Activated CD4-positive, alpha-beta T cell treated with anti-CD3 and anti-CD28 coated beads for 24 hours (primary cell): ENCODE measurements at places on chromosomes 2 and 18.
A peak's percentile ranks its signal among the peaks of the same experiment; 100 is the strongest.

GRCh38 chr2:10720306-10720705, 1.1 kb upstream of the ATP6V1C2 start:
- DNase-seq, result no peak

GRCh38 chr2:234994438-234995321, 42.9 kb downstream of the SH3BP4 start:
- DNase-seq, result no peak

DNA sequence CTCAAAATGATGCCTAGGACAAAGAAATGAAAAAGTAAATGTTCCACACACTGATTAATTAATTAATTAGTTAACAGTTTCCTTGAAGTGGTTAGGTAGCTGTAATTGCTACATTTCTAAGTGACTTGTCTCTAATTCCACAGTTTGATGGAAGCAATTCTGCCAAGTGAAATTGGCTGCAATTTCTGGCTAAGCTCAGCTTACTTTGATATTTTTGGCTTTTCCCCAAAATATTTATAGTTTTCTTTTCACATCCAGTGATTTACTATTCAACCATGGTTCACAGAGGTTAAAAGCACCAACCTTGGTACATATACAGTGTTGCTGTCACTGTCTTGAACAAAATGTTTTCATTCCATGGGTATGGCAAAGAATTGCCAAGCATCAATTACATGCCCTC, 459.5 kb upstream of the CDH20 start:
- DNase-seq, result no peak

DNA sequence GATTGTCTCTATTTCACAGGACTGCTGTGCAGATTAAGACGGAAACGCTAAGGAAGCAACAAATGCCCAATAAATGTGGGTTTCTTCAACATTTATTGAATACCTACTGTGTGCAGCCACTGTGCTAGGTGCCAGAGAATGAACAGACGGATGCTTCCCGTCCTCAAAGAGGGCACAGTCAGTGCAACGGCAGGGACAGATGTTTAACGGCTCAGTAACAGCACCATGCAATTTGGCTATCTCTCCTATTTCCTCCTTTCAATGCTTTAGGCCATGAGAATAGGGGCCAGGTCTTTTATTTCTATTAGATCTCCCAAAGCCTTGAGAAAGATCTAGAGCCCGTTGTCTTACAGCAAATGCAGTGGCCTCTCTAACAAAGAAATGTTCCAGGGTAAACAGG, 7.2 kb downstream of the EDAR start:
- DNase-seq, result no peak

DNA sequence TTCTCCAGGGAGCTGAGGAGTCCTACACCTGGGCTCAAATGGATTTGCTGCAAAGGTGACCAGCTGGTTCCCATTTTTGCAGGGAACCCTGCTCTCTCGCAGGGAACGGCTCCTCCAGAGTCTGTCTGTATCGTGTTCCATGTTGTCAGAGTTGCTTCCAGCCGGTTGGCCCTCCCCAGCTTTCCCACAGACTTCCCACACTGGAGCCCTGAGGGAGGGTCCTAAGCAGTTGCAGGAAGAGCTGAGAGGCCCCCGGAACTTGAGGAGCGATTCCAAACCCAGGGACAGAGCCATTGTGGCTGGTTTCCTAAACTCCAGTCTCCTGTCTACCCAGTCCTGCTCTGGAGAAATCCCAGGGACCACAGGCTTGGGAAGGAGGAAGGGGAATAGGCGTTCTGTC, 121.7 kb upstream of the PPP1CB start:
- DNase-seq, result no peak

DNA sequence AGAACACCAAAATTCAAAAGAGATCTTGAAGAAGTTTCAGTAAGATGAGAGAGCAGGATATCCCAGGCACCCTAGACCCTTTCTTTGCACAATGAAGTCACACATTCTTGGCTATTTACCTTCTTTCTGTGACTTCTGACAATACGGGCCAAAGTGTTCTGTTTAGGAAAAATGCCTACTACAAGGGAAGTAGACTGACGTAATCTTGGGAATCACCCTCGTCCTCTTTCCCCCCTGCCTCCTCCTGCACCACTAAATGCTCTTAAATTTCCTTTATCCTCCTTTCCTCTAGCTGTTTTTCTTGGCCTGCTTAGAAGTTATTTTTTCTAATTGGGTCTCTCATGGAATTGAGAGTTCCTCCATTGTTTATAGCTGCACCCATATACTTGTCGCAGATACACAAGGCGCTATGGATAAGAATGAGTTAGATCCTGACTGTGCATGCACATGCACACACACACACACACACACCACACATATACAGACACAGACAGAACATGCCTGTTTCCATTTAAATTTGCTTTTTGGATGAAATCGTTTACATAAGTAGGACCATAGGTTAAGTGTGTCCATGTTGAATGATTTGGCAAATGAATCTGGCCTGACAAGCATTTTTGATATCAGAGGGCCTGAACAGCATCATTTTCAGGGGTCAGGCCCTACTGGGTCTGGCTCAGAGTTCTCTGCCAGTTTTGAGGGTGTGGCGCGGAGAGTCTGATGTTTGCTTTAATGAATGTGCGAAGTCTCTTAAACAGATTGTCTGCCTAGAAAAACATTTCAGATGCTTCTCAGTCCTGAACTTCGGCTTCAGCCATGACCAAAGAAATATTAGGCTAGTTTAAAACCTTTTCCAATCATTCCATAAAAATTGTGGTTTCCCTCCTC, 131.9 kb upstream of the NT5C1B start:
- no peak for DNase-seq

GRCh38 chr2:56372071-56372656, 188.4 kb downstream of the CCDC85A start:
- no peak for DNase-seq

DNA sequence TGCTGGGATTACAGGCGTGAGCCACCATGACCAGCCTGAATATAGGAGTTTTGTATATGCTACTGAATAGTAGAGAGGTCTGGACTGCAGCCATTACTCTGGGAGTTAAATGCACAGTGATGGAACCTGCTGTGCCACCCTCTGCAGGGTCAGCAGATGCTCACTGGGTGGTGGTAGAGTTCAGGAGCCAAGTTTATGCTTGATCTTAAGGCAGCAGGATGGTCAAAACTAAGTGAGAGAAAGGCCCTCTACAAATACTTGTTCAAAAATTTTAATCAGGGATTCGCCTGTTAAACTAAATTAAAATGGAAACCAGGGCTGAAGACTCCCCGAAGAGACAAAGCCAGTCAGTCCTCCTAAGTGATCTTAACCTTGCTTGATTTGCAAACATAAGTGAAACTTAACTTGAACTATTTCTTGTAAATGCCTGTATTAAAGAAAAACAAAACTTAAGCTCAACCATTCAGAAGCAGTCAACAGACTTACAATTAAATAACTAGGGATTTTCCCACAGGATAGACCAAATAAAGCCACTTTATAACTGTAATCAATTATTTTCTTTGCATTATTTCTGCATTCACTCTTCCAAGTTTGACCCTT, 4.2 kb upstream of the WDFY1 start:
- no peak for DNase-seq

DNA sequence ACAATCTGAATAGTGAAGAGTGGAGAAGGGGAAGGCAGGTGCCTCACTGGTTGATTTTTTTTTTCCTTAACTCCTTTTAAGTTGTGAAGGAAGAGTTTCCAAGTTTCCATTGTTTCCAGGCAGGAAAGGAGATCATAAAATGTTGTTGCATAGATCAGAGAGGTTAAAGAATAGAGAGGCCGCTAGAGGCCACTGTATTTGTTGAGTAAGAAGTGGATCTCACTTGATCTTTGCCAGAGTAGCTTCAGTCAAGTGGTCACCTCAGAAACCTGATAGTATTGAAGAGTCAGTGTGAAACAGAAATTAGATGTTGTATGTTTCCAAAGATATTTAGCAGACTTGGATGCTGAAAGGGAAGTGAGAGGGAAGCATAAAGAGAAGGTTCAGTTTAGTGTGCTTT, 17.6 kb downstream of the CTNNA2 start:
- DNase-seq, result no peak

DNA sequence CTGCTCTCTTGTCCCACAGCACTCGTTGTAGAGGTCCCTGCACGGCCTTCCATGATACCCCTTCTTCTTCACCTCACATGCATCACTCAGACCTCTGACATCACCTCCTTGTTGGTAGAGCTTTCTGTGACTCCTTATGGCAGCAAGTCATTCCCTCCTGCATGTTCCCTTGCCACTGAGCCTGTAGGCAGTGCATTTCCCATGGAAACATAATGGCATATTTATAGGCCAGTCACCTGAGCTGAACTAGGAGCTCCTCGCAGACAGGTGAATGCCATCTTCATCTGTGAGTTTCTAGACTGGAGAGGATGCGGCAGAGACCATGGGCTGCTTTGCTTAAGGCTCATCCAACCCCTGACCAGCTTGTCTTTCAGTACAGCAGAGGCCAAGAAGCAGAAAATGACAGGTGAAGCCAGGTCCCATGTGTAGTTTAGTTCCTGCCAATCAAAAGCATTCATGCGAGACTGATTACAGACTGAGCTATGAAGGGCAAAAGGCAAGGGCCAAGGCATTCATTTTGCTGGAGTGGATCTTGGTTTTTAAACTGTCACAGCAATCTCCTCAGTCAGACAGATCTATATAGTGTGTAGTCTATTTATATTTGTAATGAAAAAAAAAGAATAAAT, 59.4 kb upstream of the NEDD4L start:
- DNase-seq, result no peak

DNA sequence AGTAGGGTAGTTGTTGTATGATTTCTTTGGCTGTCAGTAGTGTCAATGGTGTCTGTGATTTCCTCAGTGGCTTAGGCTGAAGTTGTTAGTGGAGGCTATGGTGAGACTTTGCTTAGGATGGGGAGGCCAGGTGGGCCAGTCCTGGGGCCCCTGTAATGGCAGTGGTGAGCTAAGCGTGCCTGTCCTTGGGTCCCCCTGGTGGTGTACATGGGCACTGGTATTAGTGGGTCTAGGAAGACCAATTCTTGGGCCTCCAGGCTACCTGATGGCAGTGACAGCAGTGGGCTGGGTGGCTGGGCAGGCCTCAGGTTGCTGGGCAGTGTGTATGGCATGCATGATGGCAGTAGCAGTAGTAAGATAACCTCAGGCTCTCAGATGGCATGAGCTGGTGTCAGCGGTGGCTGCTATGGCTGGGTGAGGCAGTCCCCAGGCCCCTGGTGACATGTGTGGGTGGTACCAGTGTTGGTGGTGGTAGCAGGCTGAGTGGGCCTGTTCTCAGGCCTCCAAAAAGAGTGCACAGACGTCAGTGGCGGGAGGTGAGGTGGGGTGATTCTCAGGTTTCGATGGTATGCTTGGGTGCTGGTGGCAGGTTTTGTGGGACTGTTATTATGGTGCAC, 103.2 kb downstream of the KLHL14 start:
- no peak for DNase-seq

DNA sequence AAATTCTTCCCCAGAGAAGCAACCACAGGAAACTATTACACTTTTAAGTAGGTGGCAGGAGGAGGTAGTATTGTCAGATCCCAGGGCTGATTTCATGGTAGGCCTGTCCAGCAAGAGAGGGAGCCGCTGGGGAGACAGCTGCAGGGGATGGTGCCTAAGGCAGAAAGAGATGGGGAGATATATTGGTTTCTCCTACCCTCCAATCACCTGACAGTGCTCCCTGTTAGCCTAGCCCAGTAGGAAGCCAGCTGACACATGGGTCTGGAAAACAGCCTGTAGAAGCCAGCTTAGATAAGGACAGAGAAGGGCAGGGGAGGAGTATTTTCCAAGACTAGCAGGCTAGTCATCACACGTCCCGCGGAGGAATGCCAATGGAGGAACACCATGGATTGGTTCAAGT, 8.2 kb upstream of the SPOPL start:
- no peak for DNase-seq

DNA sequence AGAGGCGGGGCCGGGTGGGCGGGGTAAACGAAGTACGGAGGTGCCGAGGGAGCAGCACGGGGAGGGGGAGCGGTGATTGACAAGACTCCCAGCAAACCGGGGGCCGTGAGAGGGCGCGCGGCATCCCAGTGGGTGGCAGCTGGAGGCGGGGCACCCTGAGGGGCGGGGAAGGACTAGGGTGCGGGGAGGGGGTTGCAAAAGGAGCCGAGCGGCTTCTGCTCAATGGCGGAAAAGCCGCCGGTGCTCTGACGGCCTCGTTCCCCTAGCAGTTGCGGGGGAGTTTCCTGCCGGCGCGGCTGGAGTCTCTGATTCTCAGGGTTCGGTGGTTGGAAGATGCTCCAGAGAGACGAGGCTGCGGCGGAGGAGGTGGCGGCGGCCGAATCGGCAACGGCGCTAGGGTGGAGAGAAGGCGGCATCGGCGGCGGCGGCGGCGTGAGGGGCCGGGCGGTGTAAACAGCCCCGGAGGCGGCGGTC, at the start of gene PPM1B:
TSS of gene PPM1B (plus strand) at position 195 of the 474 bp plus-strand sequence. CDS start 32,325 bp downstream, outside the sequence.
- DNase-seq, result peak; percentile 99

DNA sequence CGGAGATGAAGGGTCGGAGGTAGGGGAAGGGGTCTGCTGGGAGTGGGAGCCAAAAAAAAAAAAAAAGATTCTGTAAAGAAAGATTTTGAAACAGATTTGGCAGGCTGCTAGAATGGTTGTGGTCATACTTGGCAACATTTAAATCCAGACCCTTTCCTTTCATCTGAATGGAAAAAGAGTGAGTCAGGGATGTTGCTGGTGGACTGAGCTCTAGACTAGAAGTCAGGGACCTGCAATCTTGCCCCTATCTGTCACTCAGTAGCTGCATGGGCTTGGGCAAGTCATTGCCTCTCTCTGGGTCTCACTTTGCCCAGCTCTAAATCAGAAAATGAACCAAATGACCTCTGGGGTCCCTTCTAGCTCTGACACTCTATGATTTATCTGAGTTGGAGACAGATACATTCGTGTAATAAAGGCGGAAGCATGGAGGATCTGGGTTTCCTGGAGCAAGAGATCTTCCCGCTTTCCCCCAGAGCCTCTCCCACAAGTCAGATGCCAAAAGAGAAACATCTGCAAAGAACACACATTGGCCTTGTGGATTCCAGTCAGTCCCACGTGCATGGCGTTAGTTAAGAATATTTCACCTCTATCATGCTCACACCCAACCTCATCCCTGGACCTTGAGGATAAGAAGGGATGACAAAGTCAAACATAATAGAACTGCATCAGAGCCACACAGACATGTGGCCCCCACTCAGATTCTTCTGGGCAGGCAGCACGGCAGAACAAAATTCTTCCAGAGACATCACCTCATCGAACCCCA, 58.5 kb downstream of the ADD2 start:
- DNase-seq, result no peak

- no peak for DNase-seq
These were observed 32.3 kb downstream of the WDPCP start for GRCh38 chr2:63555931-63556330.

DNA sequence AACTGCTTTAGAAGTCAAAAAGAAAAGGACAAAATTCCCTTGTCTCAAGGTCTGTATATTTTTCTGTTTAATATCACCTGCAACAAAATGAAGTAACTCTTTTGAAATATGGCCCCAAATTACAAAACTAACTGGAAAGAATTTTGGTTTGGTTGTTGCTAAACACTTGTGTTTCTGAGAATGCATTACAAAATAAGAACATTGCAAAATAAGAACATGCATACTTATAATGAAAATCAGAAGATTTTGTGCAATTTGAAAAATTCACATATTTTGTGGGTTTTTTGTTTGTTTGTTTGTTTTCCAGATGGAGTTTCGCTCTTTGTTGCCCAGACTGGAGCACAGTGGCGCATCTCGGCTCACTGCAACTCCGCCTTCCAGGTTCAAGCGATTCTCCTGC, 21.8 kb downstream of the NDUFB3 start:
- no peak for DNase-seq

- DNase-seq, result no peak
These were observed 65.1 kb downstream of the ADD2 start for GRCh38 chr2:70702711-70703395.
